ENCODE measurements at places on chromosomes 12 and 14.

- no peak for DNase-seq
Observed at GRCh38 chr14:65772921-65773574, 360.5 kb downstream of the FUT8 start.

DNA sequence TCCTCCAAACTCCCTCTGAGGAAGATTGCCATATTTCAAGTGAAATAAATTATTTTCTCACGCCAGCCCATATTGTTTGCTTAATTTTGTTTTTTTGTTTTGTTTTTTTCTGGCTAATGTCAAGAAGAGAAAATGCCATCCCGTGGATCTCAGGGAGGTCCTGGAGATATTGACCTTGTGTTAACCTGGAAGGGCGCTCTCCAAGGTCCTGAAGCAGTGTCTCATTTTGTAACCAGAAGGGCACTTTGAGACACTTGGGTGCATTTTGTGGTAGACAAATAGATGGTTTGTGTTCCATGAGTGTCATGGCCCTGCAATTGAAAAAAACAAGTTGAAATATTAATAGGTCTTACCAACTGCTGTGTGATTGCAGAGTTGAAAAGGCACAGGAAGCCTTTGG, 268.9 kb downstream of the SUDS3 start:
- DNase-seq = no peak

GRCh38 chr14:47435331-47435965, 240.0 kb downstream of the MDGA2 start:
- DNase-seq = no peak

DNA sequence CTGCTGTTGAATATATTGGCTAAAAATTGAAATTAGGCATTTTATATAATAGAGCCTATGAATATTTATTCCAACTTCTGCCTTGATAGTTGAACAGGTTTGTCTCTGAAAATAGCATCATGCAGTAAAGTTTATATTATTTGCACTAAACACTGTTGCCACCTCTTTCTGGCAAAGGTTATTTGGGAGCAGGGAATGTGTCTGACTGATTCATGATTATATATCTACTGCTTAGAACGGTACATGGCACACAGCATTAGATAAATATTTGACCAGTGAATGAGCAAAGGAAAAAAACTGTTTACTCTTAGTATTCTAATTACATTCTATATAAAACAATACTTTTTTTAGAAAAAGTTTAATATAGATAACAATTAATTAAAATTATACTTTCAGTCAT, 123.1 kb upstream of the MGAT4C start:
- no peak for DNase-seq

- no peak for DNase-seq
Observed at GRCh38 chr12:70854881-70855568, 65.5 kb downstream of the PTPRR start.

- DNase-seq = no peak
Observed at GRCh38 chr12:6818222-6818621, 3.4 kb upstream of the GPR162 start.

DNA sequence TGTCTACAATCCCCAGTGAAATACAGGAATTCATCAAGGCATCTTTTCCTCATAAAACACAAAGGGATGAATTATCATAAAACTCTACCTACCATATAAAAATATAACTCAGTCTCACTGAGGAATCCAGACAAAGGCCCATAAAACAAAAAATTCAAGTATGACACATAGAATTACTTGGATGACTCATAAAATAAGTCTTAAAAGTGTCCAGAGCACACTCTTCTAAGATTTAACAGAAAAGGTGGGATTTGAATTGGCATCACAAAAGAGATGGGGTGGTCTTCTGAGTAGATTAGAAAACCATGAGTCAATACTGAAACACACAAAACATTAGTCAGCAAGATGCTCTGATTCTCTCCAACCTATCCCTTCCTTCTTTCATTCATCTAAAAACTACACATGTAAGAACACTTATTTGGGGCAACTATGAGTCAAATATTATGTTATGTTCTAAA, 202.7 kb upstream of the GARIN6 start:
- DNase-seq = no peak

GRCh38 chr14:103836976-103837725, 10.2 kb downstream of the PPP1R13B start:
- no peak for DNase-seq

GRCh38 chr12:96239711-96240635, 45.8 kb downstream of the ELK3 start:
- DNase-seq = no peak

GRCh38 chr14:63893701-63894458, 41.1 kb downstream of the SYNE2 start:
- DNase-seq = no peak

DNA sequence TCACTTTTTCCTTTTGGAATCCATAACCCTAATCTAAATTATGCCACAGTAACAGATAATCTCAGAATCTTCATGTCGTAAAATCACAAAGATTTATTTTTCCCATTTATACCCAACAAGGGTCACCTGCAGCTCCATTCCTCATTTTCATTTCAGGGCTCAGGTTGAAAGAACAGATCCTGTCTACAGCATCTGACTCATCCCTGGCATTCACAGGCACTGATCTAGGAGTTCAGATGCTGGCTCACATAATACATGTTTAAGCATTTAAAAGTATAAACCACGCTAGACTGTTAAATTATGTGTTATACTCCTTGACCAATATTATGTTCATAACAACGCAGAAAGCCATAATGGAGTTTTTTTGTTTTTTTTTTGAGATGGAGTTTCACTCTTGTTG, 58.3 kb downstream of the STON2 start:
- DNase-seq = no peak

- no peak for DNase-seq
Observed at GRCh38 chr12:93360688-93361087, 17.0 kb upstream of the NUDT4 start.

- no peak for DNase-seq
Observed at GRCh38 chr14:81551471-81551870, 17.8 kb upstream of the SEL1L start.

DNA sequence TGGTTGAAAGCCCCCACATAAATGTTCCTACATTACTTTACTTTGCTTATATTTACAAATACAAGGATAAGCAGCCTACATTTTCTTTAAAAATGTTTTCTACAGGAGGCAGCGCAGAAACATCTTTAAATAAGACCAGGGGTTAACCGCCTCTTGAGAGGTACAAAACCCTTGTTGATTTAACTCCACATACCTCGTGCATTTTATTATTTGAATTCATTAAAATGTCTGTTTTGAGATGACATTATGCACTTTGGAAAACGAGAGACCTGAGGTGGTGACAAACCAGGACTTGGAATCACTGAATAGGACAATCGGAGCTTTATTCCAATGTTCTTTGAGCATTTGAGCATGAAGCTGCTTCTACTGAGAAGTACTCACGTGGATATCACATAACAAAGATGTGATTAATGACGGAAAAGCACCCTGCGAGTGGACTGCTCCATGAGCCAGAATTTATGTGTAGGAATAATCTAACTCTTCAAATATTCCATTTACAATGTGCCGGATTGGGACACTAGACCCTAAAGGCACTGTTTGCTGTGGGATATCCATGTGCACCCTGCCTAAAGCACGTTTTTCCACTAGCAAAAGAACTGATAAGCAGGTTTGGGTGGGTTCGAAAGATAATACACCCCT, 746 bp upstream of the DUSP16 start:
- DNase-seq = no peak

GRCh38 chr12:46472893-46473633, 100.5 kb upstream of the SLC38A2 start:
- no peak for DNase-seq

- DNase-seq = no peak
Observed at GRCh38 chr14:72634691-72635616, 258.9 kb downstream of the DPF3 start.

DNA sequence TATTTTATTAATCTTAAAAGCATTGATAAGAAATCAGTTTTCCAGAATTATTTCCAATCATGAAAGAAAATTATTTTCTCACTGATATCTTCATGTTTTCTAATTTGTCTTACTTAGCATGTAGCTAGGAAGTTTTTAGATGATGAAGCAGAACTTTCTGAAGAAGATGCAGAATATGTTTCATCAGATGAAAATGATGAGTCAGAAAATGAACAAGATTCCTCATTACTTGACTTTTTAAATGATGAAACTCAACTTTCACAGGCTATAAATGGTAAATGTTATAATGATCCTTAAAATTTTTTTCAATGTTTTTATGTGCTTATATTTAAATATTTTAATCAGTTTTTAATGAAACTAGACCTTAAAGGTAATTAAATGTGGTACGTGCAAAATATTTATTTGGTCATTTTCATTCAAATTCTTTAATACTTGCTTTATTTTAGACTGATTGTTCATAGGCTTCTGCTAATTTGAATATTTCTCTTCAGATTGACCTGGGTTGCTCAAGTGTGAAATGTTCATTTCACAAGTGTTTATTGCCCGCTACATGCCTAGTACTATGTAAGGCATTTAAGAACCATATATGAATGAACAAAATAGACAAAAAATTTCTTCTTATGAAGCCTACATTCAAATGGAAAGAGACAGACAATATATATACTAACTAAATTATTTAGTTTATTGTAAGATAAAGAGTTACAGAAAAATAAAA, 49.5 kb downstream of the FANCM start:
- DNase-seq = no peak

DNA sequence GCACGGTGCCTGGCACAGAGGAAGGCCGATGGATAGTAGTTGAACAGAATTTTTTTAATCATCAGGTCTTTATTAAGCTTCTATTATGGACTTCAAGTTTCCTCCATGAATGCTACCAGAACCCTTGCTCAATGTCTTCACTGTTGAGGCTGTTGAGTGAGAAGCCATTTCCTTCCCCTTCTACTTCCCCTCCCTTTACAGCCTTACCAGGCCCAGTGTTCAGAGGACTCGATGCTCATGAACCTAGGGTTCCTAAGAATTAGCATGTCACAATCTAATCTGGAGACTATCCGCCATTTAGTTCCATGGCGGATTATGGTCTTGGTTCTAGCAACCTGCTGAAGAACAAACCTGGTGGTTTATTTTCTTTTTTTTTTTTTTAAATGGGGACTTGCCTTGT, 17.7 kb downstream of the ETV6 start:
- no peak for DNase-seq

All from effector memory CD4-positive, alpha-beta T cell (primary cell).